Coronary artery (tissue), 2 donors: ENCODE measurements at places on chromosomes 5 and 9.

- no peak for DNase-seq
These were observed 114.2 kb upstream of the ADAMTS16 start for GRCh38 chr5:5025774-5026408.

GRCh38 chr9:928363-929042 lies 48.0 kb upstream of the DMRT3 start:
- no peak for DNase-seq

DNA sequence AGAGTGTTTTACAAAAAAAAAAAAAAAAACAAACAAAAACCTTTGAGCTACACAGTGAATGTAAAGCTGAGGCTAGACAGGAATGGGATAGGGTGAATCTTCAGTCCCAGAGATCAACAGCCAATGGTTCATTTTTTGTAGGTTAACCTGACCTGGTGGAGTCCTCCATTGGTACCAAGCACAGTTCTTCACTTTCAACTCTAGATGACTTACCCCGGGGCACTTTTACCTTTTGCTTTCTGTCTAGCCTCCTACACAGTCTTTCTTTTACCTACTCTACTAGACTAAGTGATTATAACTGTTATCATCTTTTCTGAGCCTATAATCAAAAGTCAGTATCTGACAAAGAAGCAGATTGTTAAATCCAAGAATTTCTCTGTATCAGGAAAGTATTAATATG lies 50.9 kb downstream of the ANXA2R start:
- no peak for DNase-seq

GRCh38 chr9:135910216-135910615 lies 2.9 kb upstream of the CAMSAP1 start:
- no peak for DNase-seq

DNA sequence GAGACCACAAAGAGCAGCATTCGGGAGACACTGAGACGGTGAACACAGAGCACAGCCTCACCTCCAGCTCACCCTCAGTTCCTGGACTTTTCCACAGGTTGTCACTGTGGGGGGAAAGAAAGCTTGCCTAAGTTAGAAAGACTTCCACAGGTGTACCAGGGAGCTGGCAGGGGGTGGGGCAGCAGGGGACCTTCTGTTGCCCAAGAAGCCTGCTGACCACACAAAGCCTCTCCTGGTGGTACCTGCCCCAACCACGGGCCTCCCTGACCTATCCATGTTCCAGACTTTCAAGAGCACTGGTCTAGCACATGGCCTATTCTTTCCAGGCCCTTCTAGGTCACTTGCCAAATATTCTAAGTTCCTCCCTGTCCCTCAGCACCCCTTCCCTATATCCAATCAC lies 550.8 kb downstream of the BNC2 start:
- peak; percentile 58 for DNase-seq
